ENCODE measurements at places on chromosomes 5 and 9.
A peak's percentile ranks its signal among the peaks of the same experiment; 100 is the strongest.

- DNase-seq, result no peak
Observed at GRCh38 chr9:73269430-73270101, 117.9 kb downstream of the ANXA1 start.

- no peak for DNase-seq
Observed at GRCh38 chr9:133976191-133976861, 15.8 kb downstream of the VAV2 start.

GRCh38 chr5:82913971-82914370, 163.2 kb downstream of the TMEM167A start:
- no peak for DNase-seq

- DNase-seq, result no peak
Observed at GRCh38 chr5:126354012-126354857, 69.0 kb upstream of the GRAMD2B start.

DNA sequence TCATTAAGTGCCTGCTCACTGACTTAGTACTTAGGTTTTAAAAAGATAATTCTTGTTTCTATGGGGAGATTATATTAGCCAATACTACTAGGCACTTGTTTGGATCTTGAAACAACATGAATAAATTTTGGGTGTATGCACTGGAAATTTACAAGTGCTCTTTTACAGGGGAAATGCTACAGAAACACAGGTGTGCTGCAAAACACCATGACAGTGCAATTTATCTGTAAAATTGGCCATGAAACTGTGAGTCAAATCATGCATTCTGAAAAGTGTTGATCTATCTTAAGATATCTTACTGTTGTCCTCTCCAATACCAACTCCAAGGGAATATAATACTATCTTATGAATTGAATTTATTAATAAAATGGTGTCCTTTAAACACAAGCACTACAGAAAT, 12.1 kb upstream of the PCDHB1 start:
- no peak for DNase-seq

- no peak for DNase-seq
Observed at GRCh38 chr5:93303291-93303691, 277.7 kb downstream of the NR2F1-AS1 start.

GRCh38 chr5:143222287-143223231, 180.9 kb downstream of the NR3C1 start:
- DNase-seq, result peak; percentile 20

DNA sequence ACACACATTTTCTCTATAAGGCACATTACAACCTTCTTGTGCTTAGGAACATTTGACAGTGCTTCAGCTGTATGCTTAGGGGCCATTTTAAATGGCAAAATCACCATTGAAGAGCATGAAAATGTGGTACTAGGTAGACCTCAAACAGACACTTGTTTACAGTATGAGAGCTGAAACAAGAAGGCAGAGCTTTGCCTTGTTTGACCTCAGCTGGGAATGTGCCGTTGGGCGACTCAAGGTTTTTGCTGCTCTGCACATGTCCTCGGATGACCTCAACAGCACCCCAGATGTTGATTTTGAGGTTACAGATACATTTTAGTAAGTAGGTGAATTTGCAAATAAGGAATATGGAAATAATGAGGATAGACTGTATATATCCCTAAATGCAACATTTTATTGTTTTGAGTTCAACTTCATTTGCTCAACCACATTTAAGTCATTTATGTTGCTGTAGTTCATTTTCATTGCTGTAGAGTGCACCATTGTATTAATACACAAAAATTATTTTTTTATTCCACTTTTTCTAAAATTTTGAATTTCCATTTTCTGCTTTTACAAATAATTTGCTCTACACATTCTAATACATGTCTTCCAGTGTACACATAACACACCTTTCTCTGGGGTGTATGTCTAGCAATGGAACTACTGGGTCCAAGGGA, 206.8 kb downstream of the NR3C1 start:
- no peak for DNase-seq

- DNase-seq, result no peak
Observed at GRCh38 chr5:9547122-9547947, 1.5 kb upstream of the SEMA5A start.

DNA sequence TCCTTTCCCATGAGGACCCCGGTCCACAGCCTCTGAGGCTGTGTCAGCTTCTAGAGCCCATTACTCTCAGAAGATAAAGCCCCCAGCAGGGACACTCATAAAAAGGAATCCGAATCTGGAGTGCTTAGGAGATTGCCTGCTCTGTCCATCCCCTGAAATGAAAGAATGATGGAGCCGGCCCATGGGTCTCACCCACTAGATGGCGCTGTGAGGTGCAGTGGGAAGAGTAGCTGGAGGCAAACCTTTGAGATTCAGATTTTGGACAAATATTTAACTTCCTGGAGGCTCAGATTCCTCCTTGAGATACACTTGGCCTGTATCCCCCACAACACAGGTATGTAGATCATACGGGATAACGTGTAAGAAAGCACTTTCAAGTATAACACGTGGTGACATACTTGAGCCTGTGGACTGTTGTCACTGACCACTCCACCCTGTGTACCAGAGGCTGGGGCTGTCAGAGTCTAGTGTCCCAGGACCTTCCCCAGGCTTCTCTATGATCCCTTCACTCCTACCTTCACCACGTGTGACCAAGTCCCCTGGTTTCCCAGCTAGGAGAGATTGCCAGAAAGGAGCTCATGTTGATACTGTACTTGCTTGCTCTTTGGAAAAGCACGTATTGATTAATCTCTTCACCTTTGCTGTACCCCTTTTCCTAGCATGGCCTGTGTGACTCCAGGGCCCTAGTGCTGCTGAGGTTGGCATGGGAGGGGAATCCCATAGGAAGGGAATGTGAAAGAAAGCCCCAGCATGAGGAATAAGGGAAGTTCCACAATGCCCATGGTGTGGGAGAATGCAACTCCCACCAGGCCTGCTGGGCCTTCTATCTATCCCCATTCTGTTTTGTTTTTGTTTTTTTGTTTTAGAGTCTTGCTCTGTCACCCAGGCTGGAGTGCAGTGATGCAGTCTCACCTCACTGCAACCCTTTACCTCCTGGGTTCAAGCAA, 32.1 kb downstream of the TRMO start:
- DNase-seq, result no peak

DNA sequence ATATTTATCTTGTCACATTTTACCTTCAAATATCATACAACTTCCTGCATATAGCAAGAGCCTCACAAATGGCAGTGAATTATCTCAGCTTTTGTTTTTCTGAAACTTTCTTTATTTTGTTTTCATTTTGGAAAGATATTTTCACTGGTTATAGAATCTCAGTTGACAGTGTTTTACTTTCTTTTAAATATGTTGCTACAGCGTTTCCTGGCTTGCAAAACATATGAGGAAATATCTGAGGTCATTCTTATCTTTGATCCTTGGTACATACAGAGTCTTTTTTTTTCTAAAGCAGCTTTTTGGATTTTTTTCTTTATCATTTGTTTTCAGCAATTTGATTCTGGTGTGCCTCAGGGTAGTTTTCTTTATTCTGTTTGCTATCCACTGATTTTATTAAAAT, 77.6 kb upstream of the CEP78 start:
- DNase-seq, result no peak

DNA sequence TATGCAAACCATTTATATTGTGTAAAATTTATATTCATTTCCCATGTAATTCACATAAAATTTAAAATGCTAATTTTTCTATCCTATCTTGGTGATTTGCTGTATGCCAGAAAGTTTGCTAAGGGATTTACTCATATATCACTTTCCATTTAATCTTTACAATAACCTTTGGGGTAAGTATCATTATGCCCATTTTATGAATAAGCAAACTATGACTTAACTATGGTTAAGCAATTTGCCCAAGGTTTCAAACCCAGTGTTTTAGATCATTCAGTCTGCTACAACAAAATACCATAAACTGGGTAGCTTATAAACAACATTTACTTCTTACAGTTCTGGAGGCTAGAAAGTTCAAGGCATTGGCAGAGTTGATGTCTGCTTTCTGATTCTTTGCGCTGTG, 246.4 kb upstream of the TMEM161B start:
- no peak for DNase-seq

Data from activated B cell treated with CpG ODN at 0.5 μM for 24 hours (primary cell).